ENCODE measurements at places on chromosomes 12 and 14.

DNA sequence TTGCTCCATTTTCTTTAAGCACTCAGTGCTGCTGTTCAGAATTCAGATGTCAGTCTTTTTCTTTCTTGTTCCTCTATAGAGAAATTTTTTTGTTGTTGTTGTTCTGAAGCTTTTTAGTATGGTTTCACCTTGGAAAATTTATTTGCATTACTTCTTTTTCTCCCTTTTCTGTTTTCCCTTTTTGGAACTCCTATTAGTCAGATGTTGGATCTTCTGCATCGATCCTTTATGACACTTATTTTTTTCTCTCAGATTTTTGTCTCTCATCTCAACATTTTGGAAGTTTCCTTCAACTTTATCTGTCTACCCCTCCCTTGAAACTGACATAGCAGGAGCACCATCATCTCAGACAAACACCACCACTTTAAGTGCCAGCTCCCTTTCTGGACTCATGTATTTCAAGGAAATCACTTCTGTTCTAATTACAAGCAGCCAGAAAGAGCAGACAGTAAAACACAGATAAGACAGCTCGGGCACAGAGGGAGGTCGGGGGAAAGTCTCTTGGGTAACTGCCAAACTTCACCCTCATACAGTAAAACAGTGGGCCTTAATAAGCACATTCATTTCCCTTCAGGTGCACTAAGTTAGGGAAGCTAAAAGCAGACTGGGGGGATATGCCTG is 222.7 kb upstream of the PLXNC1 start:
- no peak for DNase-seq

DNA sequence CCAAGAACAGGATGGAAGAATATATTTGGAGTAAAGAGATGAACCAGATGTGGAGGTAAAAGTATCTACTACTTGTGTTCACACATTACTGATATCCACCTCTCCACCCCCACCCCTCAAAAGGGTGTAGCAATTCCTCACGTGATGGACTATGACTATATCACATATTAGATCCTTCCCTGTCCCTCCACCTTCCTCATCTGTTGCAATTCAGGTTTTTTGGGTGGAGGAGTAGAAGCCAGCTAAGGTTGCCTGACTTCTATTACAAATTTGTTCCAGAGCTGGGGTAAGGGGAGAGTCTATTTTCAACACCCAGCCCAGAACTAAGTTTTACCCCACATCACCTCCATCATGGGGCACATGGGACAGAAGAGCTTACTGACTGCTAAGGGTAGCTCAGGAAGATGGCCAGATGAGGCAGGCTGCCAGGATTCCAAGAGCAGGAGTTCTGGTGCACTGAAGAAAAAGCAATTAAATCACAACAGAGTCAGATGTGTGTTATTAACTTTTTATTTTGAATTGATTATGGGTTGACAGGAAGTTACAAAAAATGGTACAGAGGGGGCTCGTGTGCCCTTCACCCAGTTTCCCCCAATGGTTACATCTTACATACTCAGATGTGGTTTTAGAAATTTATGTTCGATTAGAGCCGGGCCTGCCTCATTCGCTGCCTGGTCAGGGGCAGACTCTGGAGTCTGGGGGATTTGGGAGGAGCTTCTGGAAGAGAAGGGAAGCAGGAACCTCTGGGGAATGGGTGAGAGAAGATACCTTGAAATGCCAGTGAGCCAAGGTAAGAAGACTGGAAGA is 2.1 kb downstream of the RNASE13 start:
- no peak for DNase-seq

DNA sequence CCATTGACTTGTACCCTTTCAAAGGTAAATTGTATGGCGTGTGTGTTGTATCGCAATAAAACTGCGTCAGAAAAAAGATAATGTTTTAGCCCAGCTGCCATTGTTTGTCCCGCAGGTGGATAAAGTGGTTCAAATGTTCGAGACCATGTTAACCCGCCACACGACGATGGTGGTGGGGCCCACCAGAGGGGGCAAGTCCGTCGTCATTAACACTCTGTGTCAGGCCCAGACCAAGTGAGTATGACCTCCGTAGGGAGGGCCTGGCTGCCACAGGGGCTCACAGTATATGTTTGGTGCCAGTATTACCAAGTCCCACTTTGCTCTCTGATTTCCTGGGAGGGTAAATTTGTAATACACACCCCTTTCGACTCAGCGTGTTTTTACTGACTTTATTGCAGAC is 96.9 kb downstream of the DNAH10 start:
- no peak for DNase-seq

- DNase-seq = no peak
Measured at GRCh38 chr14:94649543-94650443, 37.6 kb downstream of the SERPINA3 start.

GRCh38 chr14:101182476-101182875 is 279.0 kb upstream of the RTL1 start:
- DNase-seq = no peak

GRCh38 chr12:125056306-125056705 is 8.9 kb upstream of the AACS start:
- no peak for DNase-seq

DNA sequence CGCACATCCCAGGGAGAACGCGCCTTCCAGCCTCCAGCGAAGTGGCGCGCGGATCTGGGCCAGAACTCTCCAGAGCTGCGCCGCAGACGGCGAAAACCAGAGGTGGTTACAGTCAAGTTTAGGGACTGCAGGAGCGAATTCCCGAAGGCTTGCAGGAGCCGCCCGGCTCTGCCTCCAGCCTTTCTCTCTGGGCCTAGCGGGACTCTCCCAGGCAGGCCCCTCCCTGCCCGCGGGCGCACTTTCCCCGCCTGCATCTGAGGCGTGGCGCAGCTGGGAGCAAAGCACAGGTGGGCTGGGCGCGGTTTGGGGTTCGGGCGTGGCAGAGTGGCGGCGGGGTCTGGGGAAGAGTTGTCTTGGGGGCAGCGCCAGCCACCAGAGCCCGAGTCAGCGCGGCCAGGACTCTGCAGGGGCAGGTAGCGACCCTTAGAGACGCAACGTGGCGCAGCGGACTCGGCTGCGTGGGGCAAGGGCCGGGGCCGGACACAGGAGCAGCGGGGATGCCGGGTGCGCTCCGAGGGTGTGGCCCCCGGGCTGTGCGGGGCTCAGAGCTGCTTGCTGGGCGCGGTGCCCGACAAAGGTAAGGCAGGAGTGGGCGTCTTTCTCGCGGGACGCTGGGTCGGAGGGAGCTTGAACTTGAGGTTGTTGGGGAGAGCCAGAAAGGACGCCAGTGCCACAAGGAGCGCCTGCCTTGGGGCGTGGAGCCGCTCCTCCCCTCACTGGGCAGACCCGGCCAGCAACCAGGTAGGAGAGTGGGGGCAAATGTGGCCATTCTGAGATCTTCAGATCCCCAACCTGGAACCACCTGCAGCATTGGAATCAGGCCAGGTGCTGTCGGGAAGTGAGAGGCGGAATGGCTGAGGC is 1126.0 kb downstream of the AACS start:
- no peak for DNase-seq

- no peak for DNase-seq
Measured at GRCh38 chr12:93169536-93169935, 208.2 kb upstream of the NUDT4 start.

DNA sequence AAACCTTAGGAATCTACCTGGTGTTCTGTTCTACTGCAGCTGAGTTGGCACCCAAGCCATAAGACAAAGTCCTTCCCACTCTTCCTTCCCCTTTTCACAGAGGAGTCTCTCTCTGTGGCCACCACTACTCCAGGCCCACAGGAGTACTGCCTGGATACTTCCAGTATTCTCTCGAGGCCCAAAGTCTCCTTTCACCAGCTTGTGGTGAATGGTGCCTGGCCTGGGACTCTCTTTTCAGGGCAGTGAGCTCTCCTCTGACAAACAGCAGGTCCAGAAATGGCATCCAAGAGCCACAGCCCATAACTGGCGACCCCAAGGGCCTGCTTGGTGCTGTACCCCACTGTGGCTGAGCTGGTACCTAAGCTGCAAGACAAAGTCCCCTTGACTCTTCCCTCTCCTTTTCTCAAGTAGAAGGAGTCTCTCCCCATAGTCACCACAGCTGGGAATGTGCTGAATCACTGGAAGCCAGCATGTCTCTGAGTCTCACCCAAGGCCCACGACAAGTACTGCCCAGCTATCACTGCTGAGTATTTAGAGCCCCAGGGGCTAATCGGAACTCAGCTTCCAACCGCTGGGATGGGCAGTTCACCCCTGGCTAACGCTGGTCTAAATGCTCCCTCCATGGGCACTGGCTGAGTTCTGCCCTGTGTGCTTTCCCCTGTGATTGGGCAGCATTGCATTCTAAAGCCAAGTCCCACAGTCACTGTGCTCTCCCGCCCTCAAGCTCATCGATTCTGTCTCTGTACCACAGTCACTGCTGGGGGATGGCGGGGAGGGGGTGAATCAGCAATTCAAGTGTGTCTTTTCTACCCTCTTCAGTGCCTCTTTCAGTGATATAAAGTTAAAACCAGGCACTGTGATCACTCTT is 6.1 kb downstream of the A2ML1 start:
- DNase-seq = no peak

All from GM12892 (cell line).